ENCODE measurements at places on chromosomes 4 and X. TPM values are rescaled to one million over a fixed set of nuclear protein-coding genes. Genes with fewer than 3 reads are reported as not detected.
A peak's percentile ranks its signal among the peaks of the same experiment; 100 is the strongest.

Gene AFF2
- not detected for total RNA-seq

DNA sequence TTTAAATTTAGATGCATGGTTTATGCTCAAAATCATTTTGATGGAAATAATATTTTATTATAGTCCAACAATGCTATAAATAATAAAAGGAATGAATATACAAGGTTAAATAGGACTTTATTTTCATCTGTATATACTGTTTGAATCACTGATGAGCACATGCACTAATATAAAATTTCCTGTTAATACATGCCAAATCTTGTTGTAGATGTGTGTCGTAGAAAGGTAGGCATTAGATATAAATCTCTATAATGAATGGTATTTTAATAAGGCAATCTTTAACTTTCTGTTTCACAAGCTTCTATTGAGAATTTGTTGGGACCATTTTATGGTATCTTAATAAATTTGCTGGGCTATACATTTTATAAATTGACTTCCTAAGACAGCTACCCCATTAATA is 868.8 kb downstream of the CCSER1 start:
- no peak overlapping the region for H3K27ac ChIP-seq
- no peaks in the 10 kb centered on the region for H3K36me3 ChIP-seq
- H3K4me3 ChIP-seq: no peak overlapping the region
- no peak for DNase-seq

GRCh38 chrX:39998636-39999406 is 98.9 kb downstream of the BCOR start:
- H3K4me1 ChIP-seq: peaks cover 49% of the 10 kb centered on the region
- H3K4me3 ChIP-seq: no peak overlapping the region
- no peaks in the 10 kb centered on the region for H3K27me3 ChIP-seq
- no peaks in the 10 kb centered on the region for H3K36me3 ChIP-seq
- H3K27ac ChIP-seq: no peak overlapping the region

Gene CSAG1
- total RNA-seq: not detected

- H3K36me3 ChIP-seq: no peaks in the 10 kb centered on the region
- H3K4me3 ChIP-seq: peak within 1 kb of the TSS; percentile 40
- H3K27ac ChIP-seq: no peak within 1 kb of the TSS
- no peak for DNase-seq
- peaks cover 7% of the 10 kb centered on the region for H3K4me1 ChIP-seq
Observed at GRCh38 chrX:129654652-129655546, at the start of gene APLN. APLN (minus strand) TSS chrX:129654956; CDS start chrX:129654630, 326 bp downstream.

DNA sequence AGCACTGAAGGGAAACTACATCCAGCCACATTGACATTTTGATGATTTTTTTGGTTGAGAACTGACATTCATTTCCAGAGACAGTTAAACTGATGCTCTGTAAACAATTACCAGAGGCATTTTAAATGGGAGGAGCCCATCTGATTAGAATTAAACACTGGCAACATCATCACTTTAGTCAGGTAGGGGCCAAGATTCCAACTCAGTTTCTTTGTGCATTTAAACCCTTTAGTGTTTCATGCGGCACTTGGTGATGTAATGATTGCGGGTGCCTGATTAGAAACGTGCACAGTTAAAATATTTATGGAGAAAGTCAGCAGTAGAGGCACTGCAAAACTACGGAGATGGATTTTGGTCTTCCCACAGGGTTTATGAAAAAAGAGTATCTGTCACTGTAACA is 16.1 kb downstream of the TNIP3 start:
- H3K4me3 ChIP-seq: no peak overlapping the region
- no peaks in the 10 kb centered on the region for H3K27me3 ChIP-seq
- DNase-seq: no peak
- H3K4me1 ChIP-seq: no peaks in the 10 kb centered on the region
- H3K27ac ChIP-seq: no peak overlapping the region

Gene UGT2A2
- not detected for total RNA-seq

- H3K4me1 ChIP-seq: peaks cover 56% of the 10 kb centered on the region
- no peak overlapping the region for H3K4me3 ChIP-seq
- peak overlapping the region; percentile 85 for H3K27ac ChIP-seq
- no peaks in the 10 kb centered on the region for H3K36me3 ChIP-seq
- DNase-seq: peak; percentile 49
Observed at GRCh38 chrX:27446423-27446822, 16.7 kb downstream of the PPP4R3C start.

DNA sequence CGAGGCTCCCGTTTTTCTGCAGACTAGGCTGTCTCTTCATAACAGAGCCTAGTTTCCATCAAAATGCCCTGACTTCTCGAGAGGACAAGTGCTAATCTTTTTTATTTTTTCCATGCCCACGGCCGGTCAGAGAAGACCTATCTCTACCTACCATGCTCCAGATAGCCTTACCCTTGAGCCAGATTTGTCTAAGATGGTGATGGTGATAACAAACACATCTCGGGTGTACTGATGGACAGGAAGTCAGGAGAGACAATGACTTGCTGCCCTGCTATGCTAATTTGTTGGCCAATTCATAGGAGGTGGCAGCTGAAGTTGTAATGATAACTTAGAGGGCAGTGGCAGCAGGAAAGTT is 42.2 kb upstream of the NKRF start:
- no peak for DNase-seq
- H3K4me1 ChIP-seq: no peaks in the 10 kb centered on the region
- no peak overlapping the region for H3K27ac ChIP-seq
- no peak overlapping the region for H3K4me3 ChIP-seq
- H3K27me3 ChIP-seq: no peaks in the 10 kb centered on the region

Gene BMP3
- not detected for total RNA-seq

- no peaks in the 10 kb centered on the region for H3K27me3 ChIP-seq
- H3K27ac ChIP-seq: no peak overlapping the region
- peaks cover 41% of the 10 kb centered on the region for H3K4me1 ChIP-seq
- H3K36me3 ChIP-seq: no peaks in the 10 kb centered on the region
- DNase-seq: peak; percentile 35
- H3K4me3 ChIP-seq: no peak overlapping the region
Observed at GRCh38 chr4:159178151-159178546, 75.3 kb downstream of the RAPGEF2 start.

Gene GRIA3
- not detected for total RNA-seq

Gene STOX2
- total RNA-seq: 0.15 TPM

DNA sequence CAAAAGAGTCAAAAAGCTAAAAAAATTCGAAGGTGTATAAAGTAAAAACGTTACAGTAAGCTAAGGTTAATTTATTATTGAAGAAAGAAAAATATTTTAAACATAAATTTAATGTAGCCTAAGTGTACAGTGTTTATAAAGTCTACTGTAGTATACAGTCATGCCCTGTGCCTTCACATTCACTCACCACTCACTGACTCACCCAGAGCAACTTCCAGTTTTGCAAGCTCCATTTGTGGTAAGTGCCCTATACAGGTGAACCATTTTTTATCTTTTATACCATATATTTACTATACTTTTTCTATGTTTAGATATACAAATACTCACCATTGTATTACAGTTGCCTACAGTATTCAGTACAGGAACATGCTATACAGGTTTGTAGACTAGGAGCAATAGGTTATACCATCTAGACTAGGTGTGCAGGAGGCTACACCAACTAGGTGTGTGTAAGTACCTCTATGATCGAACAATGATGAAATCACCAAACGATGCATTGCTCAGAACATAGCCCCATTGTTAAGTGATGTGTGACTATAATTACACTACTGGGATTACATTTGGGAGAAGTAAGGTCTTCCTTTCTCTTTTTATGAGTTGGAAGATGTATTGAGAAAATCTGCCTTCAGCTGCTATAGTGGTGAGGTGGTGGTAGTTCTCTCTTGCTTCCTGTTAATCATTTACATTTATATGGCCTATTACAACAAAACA is 27.2 kb downstream of the TMSB4X start:
- no peak overlapping the region for H3K27ac ChIP-seq
- no peaks in the 10 kb centered on the region for H3K36me3 ChIP-seq
- no peak for DNase-seq
- no peak overlapping the region for H3K4me3 ChIP-seq
- no peaks in the 10 kb centered on the region for H3K27me3 ChIP-seq

DNA sequence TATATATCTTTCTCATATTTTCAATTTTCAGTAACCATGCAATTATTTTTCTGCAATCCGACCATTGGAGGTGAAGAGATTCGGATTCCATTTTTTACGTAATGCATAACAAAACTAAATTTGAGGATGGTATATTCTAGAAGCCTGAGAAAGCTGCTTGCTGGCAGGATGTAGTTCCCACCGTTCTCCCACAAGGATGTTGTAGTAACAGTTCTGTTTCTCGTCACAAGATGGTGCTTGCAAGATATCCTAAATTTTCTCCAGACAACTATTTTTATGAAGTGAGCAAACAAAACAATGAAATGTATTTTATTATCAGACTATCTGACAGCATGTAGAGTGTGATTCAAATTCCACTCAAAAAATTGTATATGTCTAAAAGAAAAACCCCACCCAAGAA is 10.7 kb downstream of the PWWP3B start:
- no peak overlapping the region for H3K4me3 ChIP-seq
- H3K4me1 ChIP-seq: no peaks in the 10 kb centered on the region
- H3K36me3 ChIP-seq: no peaks in the 10 kb centered on the region
- H3K27ac ChIP-seq: no peak overlapping the region
- H3K27me3 ChIP-seq: no peaks in the 10 kb centered on the region
- no peak for DNase-seq

Gene MND1
- 40.7 TPM for total RNA-seq

- H3K4me3 ChIP-seq: no peak overlapping the region
- H3K27me3 ChIP-seq: no peaks in the 10 kb centered on the region
- H3K4me1 ChIP-seq: no peaks in the 10 kb centered on the region
- no peak for DNase-seq
- H3K36me3 ChIP-seq: no peaks in the 10 kb centered on the region
Observed at GRCh38 chrX:87961471-87961870, 443.9 kb downstream of the KLHL4 start.

DNA sequence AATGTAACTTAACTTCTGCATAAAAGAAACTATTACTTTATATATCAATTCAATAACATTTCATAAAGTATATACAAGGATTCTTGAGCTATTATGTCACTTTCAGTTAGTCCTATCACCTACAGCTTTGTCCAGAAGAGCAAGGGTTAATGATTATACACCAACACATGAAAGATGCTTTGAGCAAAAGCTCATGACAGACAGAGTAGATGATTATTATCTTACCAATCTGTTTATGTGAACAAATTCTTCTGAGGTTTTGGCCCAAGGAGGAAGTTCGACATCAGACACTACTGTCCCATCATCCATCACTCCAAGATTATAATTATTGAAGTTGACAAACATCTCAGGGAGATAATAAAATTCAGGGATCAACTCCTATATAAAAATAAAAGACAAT is 166.7 kb upstream of the MAB21L2 start:
- H3K4me1 ChIP-seq: no peaks in the 10 kb centered on the region
- no peak overlapping the region for H3K4me3 ChIP-seq
- no peak for DNase-seq
- 0 out of 3 replicates have a peak, but pooled peaks cover 4% of the 10 kb centered on the region for H3K36me3 ChIP-seq
- H3K27ac ChIP-seq: no peak overlapping the region

DNA sequence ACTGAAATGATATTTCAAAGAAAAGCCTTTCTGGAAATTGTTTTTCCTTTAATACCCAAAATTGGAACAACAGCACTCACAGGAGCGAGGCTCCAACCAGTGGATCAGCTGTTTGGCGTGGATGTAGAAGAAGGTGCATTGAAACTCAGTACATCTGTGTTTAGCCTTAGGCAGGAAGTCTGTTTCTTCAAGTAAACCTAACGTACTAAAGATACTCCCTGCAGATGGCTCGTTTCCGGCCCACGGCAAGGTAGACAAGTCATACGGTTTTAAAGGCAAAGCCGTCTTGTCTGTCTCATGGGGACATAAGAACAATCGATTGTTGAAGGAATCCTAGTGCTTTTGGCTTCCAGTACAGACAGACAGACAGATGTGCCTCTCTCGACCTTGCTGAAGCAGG is 50.0 kb upstream of the CLCN4 start:
- no peak for DNase-seq
- H3K4me1 ChIP-seq: peaks cover 17% of the 10 kb centered on the region
- H3K36me3 ChIP-seq: no peaks in the 10 kb centered on the region
- no peak overlapping the region for H3K27ac ChIP-seq
- H3K4me3 ChIP-seq: no peak overlapping the region
- H3K27me3 ChIP-seq: no peaks in the 10 kb centered on the region

DNA sequence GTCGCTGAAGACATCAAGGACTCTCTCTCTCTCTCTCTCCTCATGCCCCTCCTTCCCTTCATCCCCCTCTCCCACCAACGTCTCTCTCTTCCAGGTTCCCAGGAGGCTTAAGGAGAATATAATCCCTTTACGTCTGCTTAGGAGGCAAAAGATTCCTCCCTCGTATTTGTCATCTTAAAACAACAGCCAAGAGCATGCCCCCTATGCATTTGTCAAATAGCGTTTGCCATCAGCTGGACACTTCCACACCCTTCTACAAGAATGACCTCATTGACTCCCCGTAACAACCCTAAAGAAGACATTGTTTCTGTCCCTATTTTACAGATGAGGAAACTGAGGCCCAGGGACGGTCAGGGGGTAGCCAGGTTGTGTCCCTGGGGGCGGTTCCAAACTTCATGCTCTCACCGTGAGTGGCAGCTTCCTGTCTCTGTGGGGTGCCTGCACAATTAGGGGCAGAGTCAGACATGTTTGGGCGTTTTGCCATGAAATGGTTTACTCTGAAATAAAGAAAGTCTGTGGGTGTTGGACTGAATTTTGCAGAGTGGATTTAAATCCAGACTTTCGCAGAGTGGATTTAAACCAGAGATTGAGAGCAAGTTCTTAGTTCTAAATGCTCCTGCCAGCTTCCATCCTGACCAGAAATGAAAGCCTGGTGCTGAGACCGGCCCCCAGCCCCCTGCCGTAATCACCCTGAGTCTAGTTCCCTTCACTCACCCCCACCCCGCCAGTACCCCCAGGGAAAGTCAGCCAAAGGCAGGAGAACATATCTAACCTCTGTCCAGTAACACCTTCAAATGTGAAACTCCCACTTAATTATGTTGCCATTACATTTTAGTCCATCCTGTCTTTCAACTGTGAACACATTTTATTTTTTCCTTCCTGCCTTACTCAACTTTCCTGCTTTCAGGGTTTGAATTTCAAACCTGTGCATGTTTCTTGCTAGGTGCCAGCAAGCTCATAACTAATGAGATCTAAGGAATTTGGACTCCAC is 44.3 kb upstream of the TBL1X start:
- no peak for DNase-seq
- no peak overlapping the region for H3K27ac ChIP-seq

Gene COX7B2
- total RNA-seq: not detected

GRCh38 chrX:35670889-35671288 is 127.3 kb upstream of the MAGEB16 start:
- no peak overlapping the region for H3K4me3 ChIP-seq
- no peak overlapping the region for H3K27ac ChIP-seq
- no peaks in the 10 kb centered on the region for H3K36me3 ChIP-seq
- H3K4me1 ChIP-seq: no peaks in the 10 kb centered on the region
- no peaks in the 10 kb centered on the region for H3K27me3 ChIP-seq

Gene FMR1NB
- not detected for total RNA-seq

DNA sequence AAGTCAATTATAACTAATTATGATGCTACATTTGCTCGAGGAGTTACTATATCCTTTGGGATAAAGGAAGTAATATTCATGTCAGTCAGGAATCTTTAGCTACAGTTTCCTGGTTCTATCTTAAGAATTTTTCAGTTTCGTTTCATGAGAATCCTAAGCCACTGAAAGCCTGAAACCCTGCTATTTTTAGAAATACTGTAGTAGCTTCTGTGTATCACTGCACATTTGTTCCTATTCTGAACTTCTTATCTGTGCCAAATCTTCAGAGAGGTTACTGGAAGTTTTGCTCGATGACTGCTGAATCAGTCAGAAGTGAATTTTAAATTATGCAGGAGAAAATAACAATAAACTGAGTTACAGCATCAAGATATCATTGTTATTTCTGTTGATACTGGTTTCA is 249.2 kb downstream of the TENM3 start:
- no peaks in the 10 kb centered on the region for H3K27me3 ChIP-seq
- H3K4me3 ChIP-seq: no peak overlapping the region
- no peaks in the 10 kb centered on the region for H3K36me3 ChIP-seq
- H3K27ac ChIP-seq: no peak overlapping the region
- DNase-seq: no peak

Data from HepG2 (cell line).